EH (cell line): ENCODE measurements at places on chromosomes 12 and 14.

- DNase-seq, result no peak
Measured at GRCh38 chr14:76051717-76052465, 66.3 kb downstream of the IFT43 start.

DNA sequence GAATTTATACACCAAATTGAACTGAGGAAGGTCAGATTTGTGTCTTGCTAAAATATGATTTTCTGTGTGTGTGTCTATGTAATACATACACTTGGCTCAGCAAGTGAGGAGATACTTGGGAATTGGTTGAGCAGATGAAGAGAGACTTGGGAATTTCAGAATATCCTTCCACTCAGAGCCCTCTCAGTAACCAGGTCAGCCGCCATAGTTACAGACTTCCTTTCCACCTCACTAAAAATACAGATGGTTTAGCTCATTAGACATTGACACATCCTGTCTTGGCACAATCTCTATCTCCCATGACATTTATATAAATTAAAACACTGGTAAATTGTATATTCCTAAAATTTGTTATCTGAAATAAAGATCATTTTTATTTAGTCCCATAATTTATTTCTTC, 15.9 kb downstream of the PIK3C2G start:
- DNase-seq, result no peak

DNA sequence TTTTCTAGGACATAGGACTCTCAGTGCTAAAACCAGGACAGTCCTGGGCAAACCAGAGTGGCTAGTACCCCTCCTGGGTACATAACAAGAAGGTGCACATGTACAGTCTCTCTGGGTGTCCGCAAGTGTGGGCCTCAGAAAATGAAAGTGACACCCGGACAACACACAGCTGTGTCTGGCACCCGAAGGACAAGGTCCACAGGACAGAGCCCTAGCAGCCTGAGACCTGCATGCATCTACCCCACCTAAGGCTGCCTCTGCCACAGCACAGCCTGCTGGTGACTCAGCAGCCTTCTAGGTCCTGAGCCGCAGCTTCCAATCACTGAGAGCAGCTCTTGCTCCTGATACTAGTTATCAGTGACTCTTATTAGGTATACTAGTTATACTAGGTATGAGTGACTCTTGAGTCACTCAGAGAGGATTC, 784.1 kb upstream of the TBX3 start:
- DNase-seq, result peak; percentile 58

GRCh38 chr14:24052656-24053547, 1.1 kb downstream of the CARMIL3 start:
- DNase-seq, result no peak

DNA sequence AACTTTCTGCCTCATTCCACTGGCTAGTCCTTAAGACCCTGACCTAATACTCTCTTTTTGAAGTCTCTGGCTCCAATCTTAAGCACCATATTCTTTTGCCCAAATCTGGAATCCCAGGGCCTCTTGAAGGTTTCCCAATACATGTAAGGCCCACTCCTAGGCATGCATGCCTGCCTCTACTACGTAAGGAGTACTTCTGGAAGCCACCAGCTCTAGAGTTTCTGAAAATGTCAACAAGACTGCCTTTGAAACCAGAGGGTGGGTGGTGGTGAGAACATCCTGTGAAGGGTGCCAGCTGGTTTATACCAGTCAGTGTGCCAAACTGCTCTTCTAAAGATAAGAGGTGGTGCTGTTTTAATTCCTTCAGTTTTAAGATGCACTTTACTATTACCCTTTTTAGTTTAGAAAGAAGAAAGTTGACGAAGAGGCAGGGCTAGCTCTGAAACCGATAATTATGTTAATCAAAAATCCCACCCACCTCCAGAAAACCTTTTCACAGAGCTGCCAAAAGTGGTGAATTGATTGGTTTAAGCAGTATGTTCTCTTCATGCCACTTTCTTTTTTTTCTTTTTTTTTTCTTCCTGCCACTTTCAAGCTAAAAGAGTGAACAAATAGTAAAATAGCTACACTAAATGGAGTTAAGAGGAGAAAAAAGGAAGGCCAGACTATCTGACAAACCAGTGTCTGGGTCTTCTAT, 8.7 kb upstream of the WDR89 start:
- DNase-seq, result no peak

- DNase-seq, result no peak
Measured at GRCh38 chr14:95132760-95133159, 24.6 kb downstream of the DICER1 start.

DNA sequence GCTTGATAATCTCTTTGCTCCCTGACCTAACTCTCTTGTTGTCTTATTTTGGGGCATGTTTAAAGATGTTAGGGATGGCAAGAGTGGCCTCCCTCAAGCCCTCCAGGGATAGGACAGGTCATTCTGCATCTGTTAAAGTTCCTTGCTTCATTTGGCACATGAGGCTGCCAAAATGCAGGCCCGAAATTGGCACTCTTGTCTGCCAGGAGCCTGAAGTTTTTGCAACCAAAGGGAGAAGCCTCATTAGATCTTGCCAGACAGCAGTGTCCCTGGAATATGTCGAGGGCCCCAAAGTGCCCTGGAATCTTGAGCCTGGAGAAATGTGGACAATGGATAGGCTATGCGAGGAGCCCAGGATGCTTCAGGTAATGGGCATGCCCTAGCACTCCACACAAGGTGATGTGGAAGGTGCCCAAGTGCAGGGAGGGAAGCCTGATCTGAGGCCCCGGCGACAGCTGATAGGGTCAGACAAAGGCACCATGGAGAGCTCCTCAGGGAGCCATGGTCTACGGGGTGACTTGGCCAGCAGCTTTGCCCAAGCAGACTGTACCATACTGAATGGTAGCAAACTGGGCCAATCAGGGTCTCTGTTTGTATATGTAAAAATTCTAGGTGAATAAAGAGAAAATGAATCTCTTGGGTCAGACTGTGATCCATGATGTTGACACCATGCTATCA, 173.0 kb upstream of the WSCD2 start:
- no peak for DNase-seq

DNA sequence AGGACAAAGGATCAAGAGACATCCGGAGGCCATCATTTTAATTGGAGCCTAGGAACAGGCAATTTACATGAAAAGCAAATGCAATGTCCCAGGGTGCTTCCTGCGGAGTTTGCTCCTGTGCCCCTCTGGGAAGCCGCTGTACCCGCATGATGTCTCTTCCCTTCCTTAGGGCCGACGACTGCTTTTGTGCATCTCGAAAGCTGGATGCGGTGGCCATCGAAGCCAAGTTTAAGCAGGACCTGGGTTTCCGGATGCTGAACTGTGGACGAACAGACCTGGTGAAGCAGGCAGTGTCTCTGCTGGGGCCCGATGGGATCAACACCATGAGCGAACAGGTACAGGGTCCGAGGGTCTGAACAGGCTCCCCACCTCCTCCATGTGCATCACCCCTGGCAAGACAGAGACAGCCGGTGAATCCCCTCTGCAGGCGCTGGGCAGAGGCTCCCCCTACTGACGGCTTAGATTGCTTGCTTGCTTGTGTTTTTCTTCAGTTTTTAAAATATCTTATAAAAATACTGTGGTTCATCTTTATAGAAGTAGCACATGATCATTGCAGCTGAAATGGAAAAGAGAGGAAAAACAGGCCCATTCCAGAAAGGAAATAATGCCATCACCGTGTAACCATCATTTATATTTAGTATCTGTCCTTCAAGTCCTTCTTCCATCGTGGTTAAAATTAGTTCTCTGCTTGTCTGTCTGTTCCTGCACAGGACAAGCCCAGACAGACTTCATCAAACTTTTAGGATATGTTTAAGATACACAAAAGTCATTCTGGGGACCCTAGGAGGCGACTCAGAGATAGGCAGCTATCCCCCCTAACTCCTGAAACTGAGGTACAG, 75.4 kb upstream of the PWP1 start:
- DNase-seq, result peak; percentile 41

DNA sequence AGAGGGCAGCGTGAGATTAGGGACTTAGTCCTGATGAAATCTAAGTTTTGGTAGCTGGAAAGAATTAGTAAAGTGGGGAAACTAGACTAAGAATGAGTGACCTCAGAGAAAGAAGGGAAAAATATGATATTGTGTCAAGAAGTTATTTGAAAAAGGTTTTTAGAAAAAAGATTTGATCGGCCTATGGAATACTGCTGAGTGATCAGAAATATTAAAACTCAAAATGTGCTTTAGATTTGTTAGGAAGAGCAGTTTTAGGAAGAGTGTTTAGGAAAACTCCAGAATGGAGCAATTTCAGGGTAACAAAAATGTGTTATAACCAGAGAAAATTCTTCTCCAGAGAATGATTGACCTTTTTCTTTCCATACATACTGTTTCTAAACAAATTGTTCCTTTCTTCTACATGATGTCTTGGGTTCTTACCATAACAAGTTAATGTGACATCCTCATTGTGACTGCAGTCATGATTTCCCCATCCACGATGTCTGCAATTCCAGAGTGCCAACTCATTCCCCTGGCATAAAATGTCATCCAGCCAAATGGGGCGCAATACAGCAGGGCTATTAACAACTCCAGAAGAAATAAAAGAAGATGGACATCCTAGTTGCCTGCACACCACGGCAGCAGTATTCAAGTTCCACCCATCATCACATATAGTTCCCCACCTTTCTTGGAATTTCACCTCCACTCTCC, 11.8 kb downstream of the CD163L1 start:
- peak; percentile 66 for DNase-seq

- DNase-seq, result peak; percentile 24
Measured at GRCh38 chr14:51735851-51736250, 84.1 kb downstream of the FRMD6 start.

GRCh38 chr14:91244501-91244901, at the start of gene GPR68:
TSS of gene GPR68 (minus strand) at chr14:91244704. CDS start at chr14:91235050, 9,654 bp downstream.
- DNase-seq, result peak; percentile 69

GRCh38 chr12:75478116-75478794, 2.3 kb upstream of the GLIPR1 start:
- peak; percentile 56 for DNase-seq

- DNase-seq, result no peak
Measured at GRCh38 chr14:72243309-72244293, 311.4 kb downstream of the RGS6 start.

GRCh38 chr14:102985665-102986064, 63.2 kb downstream of the AMN start:
- no peak for DNase-seq

GRCh38 chr14:29166507-29166906, 399.9 kb downstream of the FOXG1 start:
- no peak for DNase-seq

GRCh38 chr12:55682087-55682796, 25.5 kb downstream of the ITGA7 start:
- no peak for DNase-seq

DNA sequence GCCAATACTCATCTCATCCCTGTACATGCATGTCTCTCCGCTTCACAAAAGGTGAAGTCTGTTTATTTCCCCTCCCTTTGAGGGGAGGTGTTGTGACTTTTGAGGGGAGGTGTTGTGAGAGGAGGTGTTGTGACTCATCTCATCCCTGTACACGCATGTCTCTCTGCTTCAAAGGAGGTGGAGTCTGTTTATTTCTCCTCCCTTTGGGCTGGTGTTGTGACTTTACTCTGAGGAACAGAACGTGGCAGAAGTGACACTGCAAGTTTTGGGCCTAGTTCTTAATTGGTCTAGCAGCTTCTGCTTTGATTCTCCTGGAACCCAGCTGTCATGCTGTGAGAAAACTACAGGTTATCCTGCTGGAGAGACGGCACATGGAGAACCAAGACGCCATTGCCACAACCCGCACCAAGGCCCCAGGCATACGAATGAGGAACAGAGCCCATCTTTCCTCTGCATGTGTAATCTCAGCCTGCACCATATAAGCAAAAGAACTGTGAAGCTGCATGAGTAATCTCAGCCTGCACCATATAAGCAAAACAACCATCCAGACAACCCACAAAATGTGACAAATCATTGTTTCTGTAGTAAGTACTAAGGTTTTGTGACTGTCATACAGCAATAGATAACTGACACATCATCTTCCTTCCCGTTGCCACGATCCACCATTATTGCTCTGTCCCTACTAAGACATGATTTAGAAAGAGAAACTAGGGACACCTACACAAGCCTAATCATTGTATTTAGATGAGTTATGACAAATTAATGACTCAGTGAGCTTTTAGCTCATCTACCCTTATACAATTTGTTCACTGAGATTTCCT, 30.0 kb downstream of the GALNT4 start:
- peak; percentile 61 for DNase-seq

GRCh38 chr14:101781240-101782061, 19.9 kb downstream of the PPP2R5C start:
- peak; percentile 39 for DNase-seq

GRCh38 chr12:68976395-68976841, 43.4 kb upstream of the CPM start:
- DNase-seq, result peak; percentile 7

DNA sequence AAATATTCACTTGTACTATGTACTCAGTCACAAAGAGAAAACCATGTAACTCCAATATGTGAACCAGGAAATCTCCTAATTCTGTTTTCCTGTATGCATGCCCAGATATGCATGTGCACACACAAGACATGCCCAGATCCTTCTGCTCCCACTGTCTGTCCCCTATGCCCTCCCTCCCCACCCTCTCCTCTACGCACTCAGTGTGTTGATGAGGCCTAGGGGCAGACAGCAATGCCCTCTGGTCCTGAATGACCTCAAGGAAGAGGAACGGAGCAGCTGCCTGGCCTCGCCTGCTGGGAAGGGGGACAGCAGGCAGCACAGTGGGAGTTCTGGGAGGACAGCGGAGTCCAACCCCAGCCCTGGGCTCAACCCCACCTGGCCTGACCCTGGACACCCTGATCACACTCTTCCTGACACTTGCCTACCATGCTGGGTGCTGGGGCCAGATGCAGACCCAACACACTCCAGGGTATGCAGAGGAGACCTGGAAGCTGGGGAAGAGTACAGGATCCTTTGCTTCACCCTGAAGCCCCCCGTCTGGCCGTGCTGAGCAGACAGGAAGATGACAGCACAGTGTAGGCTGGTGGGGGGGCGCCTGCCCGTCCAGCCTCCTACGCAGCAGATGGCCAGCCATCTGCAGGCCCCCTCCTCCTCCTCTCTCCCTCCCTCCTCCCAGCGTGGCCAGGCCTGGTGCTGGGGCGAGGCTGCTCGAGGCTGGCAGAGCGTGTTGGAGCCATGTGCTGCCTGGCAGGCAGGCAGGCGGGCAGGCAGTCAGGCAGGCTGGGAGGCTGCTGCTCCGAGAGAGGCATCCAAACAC, 106.6 kb upstream of the NCOR2 start:
- DNase-seq, result no peak

DNA sequence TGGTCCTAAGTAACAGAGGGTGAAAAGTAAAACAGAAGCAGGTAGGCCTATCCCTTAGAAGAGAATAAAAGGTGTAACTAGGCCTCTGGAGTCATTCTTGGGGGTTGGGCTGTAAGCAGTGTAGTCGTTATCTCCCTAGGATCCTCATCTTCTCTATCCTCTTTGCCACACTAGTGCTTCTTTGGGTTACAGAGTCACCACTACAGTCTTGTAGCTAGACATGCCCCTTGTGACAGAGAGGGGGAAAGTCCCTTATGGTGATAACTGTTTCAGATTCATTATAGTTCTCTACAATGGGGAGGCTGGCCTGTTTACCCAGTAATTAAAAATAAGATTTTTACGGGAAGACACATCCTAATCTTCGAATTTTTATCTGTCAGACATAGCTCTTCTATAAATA, 16.4 kb upstream of the SRP54 start:
- DNase-seq, result no peak
